NCI-H1930 (cell line): ENCODE measurements at places on chromosomes 12 and 14.

DNA sequence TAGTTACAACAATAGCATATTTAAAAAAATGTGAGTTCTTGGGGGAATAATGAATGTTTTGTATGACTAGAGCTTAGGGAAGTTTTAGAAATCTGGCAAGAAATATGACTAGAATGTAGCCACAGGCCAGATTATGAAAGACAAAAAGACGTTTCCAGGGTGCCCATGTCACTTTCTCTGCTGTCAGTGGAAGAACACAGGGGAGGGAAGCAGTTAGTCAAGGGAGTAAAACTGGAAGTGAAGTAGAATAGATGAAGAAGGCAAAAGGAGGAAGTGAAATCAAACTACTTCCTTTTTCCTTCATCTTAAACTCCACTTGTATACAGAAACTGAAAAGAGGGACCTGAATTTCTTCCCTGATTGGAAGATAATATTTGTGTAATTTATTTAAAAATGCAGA is 81.2 kb upstream of the ATP2B1 start:
- DNase-seq = no peak

- no peak for DNase-seq
These were observed 5.9 kb upstream of the TUNAR start for GRCh38 chr14:95870772-95871171.

- no peak for DNase-seq
These were observed 31.8 kb downstream of the SLC8B1 start for GRCh38 chr12:113302886-113303640.

- no peak for DNase-seq
These were observed 1.8 kb downstream of the GALNT6 start for GRCh38 chr12:51389302-51389999.

DNA sequence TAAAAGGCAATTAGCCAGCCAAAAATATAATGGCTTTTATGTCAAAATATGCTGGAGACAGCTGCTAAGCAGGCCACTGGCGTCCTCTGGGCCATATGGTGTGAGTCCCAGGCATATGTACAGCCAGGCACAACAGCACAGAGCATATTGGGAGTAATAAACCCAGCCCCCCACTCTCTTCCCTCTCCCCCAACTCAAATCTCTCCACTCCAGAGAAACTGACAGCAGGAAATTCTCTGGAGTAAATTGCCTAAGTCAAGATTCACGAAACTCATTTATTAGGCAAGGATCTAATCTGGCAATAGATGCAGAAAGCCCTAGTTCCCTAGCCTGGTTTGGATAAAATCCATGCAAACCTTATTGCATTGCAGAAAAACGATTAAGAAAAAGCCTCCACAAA is 147.9 kb upstream of the SEL1L start:
- no peak for DNase-seq

GRCh38 chr14:91911474-91912032 is 35.9 kb downstream of the FBLN5 start:
- no peak for DNase-seq

DNA sequence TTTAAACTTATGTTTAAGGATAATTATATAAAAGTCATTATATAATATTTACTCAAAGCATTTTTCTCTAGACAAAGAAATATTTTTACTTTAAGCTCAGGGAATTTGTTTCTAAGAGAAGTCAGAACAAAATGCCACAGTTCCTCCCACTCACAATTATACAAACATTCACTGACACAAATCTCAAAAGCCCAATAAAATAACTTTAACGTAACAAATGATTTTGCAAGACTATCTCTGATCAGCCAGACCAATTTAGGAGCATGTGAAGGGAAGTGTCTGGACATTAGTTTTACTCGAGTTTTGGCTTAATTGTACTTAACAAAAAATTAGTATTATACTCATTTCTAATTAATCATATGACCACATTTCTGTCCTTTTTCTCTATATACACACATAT is 41.2 kb downstream of the COCH start:
- DNase-seq = no peak

DNA sequence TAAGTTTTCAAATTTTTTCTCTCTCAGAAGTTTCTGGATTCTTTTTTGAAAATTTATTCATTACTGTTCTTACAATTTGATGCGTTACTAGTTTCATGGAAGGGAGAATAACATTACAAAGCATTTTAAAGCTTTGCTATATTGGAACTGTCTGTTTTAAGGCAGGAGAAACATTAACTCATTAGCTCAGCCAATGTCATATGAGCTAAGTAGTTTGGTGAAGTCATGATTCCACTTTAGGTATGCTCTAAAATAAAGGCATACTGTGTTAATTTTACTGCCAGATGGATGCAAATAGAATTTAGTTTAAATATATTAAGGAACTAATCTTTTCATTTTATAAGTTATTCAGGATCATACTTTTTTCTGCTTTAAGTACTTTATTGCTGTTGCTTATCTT is 46.0 kb downstream of the ARID2 start:
- no peak for DNase-seq

GRCh38 chr12:109069307-109070271 is 17.2 kb downstream of the USP30 start:
- DNase-seq = no peak

DNA sequence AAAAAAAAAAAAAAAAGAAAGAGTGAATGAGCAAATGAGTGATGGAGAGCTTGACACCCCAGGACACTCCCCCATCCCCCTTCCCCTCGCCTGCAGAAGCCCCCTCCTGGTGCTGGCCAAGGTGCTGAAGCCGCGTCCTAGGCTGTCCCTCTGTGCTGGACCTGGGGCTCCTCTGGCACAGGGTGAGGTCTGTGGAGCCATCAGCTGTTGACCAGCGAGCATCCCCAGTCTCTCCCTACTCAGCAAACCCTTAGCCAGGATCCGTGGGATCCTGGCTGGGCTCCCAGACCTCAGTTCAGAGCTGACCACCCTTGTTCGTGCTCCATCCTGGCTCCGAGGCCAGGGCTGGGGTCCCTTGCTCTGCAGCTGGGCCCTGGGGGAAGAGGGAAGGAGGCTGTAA is 5.4 kb upstream of the KIF26A start:
- no peak for DNase-seq

DNA sequence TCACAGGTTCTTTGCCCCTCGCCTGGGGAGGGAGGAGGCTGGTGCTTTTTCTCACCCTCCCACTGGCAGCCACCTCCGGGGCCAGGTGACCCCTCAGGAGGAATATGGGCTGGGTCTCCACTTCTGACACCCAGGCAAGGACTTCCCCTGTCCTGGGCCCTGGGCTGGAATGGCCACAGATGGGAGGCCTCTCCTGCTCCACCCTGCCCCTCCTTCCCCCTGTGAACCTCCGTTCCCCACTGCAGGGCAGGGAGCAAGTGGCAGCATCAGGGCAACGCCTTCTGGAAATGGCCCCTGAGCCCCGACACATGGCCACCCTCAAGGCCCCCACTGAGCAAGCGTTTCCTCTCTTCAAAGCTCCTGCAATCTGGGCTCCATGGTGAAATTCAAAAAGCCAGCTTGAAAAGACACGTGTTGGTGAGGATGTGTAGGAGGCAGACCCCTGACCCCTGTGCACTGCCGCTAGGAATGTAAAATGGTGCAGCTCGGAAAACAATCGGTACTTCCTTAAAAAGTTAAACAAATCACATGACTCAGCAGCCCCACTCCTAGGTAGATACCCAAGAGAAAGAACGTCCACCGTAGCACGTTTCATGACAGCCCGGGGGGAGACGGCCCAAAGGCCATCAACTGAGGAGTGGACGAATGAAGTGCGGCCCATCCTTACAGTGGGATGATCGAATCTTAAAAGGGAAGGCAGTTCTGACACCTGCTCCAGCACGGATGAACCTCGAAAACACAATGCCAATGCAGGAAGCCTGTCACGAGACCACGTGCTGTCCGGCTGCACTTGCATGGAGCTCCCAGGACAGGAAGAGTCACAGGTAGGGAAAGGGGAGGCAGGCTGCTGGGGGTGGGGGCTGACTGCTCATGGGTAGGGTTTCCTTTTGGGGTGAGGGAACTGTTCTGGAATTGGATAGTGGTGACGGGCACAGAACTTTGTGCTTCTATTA is 11.5 kb downstream of the XRCC3 start:
- DNase-seq = no peak

- no peak for DNase-seq
These were observed 6.7 kb upstream of the HOXC6 start for GRCh38 chr12:54021432-54022013.

- no peak for DNase-seq
These were observed 445.5 kb upstream of the FBXO33 start for GRCh38 chr14:39877577-39878190.

DNA sequence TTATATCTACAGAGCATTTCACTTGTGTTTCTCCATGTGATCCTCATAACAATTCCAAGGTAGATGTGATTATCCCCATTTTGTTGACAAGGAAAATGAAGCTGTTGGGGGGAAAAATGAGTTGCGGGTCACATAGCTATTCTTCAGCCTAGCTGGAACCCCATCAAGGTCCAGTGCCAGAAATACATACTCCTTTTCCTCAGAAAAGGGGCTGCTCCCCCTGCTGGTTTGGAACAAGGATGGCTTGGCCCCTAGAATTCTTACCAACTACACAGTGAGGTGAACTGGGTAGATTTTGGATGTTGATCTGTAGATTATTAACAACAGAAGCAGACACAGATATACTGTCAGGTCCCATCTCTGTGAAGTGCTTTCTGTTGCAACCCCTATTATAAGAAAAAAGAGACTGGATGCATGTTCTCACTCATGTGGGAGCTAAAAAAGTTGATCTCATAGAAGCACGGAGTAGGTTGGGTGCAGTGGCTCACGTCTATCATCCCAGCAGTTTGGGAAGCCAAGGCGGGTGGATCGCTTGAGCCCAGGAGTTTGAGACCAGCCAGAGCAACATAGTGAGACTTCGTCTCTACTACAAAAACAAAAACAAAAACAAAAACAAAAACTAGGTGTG is 8.9 kb downstream of the IKZF4 start:
- no peak for DNase-seq

DNA sequence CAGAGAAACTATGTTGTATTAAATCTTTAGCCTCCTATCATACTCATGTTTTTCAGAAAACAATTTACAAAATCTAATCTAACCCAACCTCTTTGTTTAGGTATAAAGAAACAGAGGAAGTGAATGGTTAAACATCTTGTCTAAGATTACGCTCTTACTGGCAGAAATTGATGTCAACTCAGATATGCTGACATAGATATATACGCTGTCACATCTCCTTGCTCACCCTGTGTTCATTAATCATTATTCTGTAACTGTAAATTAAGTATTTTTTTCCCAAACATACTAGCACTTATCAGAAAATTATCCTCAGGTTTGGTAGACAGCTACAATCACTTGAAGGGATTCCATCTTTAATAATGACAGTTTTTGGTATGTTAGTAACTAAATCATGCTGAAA is 1127.6 kb upstream of the SEL1L start:
- DNase-seq = no peak

DNA sequence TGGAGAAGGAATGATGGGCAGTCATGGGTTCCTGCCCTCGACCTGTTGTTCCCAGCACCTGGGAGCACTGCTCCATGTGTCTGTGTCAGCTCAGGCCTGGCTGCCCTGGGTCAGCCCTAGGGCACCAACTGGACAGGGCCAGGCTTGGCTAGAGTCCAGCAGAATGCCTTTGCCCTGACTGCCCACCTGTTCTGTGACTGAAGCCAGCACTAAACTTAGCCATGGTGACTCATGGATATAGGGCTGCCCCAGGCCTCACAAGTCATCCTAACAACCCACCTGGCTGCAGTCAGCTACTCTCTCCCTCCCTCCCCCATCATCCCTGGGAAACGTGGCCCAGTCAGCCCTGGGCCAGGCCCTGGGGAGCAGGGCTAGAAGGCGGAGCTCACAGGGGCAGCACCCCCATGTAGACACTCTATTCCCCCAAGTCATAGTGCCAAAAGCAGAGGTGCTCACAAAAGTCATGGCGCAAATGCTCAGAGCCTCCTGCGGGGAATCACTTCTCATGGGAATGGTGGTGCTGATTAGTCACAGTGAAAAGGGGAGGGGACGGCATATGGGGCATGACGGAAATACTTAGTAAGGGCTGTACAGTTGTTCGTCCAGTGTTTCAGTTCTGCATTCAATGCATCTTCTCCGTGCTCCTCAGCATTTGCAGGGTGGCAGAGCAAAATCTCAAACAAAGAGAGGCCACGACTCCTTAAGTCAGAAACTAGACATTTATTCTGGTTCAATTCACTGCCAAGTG is 52.0 kb upstream of the NTF3 start:
- DNase-seq = no peak

GRCh38 chr12:78210506-78210860 is 379.8 kb downstream of the NAV3 start:
- DNase-seq = no peak

DNA sequence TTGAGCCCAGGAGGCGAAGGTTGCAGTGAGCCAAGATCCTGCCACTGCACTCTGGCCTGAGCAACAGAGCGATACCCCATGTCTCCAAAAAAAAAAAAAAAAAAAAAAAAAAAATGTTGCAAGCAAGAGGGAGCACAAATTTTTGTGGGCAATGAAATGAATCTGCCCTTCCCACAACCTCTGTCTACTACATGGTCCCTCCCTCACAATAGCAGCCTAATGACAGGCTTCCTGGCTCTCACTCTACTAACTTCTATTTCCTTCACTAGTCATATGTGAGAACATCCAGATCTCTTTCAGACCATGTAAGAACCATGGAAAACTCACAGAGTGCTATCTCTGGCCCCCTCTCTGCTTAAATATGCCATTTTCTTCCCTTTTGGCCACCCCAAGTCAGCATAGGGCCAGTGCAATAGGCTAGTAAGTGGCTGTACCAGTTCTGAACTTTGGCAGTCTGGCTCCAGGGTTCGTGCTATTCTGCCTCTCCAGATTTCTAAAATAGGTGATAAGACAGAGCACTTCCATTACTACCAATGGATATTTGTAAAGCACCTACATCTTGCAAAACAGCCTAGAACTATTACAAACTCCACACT is 7.1 kb downstream of the OSBPL8 start:
- DNase-seq = no peak

- DNase-seq = no peak
These were observed 77.5 kb upstream of the ATP2A2 start for GRCh38 chr12:110203546-110203945.

DNA sequence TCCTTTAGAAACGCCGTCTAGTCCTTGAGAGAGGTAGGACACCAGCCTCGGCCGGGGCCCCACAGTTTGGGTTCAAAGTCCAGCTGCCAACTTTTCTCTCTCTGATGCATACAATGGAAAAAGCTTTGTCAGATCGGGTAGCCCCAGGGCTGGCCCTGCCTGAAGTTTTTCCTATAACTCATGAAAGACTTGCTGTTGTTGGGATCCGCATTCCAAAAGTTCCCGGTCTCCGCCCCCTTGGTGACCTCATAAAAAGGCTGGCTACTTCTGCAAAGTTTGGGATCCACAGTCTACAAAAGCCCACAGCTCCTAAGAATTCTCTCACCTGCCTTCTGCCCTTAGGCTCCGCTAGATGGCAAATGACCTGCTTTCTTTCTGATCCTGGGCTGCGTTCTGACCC is 35.3 kb upstream of the CLEC6A start:
- no peak for DNase-seq

DNA sequence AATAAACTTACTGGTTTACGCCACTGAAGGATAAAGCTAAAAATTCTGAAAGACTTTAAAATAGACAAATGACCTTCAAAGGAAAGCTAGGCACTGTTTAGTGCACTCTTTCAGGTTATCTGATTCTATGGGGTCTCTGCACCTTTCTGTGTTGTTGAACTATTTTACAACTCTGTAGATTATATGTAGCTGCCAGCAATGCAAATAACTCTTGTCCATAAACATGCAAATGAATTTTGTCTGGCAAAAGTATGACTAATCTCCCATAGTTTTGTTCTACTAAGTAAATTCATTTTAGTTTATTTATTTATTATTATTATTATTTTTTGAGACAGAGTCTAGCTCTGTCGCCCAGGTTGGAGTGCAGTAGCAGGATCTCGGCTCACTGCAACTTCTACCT is 266.3 kb upstream of the CCDC196 start:
- no peak for DNase-seq

- no peak for DNase-seq
These were observed 22.2 kb downstream of the A2ML1 start for GRCh38 chr12:8844665-8845064.
